ENCODE measurements at places on chromosomes 2 and 18.

- DNase-seq: no peak
Measured at GRCh38 chr2:96547731-96548171, 11.2 kb downstream of the ARID5A start.

GRCh38 chr2:158753641-158754611 is 41.2 kb upstream of the DAPL1 start:
- DNase-seq: no peak

GRCh38 chr2:219509780-219510511 is 4.3 kb upstream of the ASIC4 start:
- DNase-seq: peak; percentile 26

GRCh38 chr2:161406316-161406715 is 9.8 kb upstream of the TBR1 start:
- no peak for DNase-seq

- DNase-seq: no peak
Measured at GRCh38 chr2:24721470-24721869, 71.7 kb downstream of the PTRHD1 start.

- no peak for DNase-seq
Measured at GRCh38 chr2:137231628-137232027, 466.3 kb downstream of the THSD7B start.

- peak; percentile 27 for DNase-seq
Measured at GRCh38 chr2:218186355-218186766, 19.6 kb upstream of the CXCR1 start.

Data from stimulated activated CD4-positive, alpha-beta T cell treated with anti-CD3 and anti-CD28 coated beads, TNF-alpha, amount 100 ng/mL, for 1 hour (primary cell).